ENCODE measurements at places on chromosomes 7 and 10. TPM values are rescaled to one million over a fixed set of nuclear protein-coding genes. Genes with fewer than 3 reads are reported as not detected.

DNA sequence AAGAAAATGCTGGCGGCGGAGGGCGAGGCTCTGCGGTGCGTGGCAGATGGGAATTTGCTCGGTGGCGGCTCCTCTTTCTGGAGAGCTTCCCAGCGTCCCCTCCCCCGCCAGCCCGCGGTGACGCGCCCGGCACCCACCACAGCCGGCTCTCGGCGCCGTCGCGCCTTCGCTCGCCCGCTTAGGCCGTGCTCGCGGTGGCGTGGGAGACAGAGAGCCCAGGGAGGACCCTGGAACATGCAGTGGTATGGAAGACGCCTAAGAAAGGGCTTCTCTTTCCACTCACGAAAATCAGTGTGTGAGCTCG lies 576 bp upstream of the CSGALNACT2 start:
- no peak for DNase-seq
- peaks cover 24% of the 10 kb centered on the region for H3K4me1 ChIP-seq
- peak overlapping the region; percentile 93 for H3K27ac ChIP-seq
- H3K4me3 ChIP-seq: peak overlapping the region; percentile 83
- H3K27me3 ChIP-seq: no peaks in the 10 kb centered on the region

- no peaks in the 10 kb centered on the region for H3K27me3 ChIP-seq
- no peak overlapping the region for H3K4me3 ChIP-seq
- no peak for DNase-seq
- peaks cover 4% of the 10 kb centered on the region for H3K36me3 ChIP-seq
Measured at GRCh38 chr10:98167191-98167590, 32.7 kb downstream of the R3HCC1L start.

GRCh38 chr10:77121829-77122228 lies 515.8 kb downstream of the KCNMA1 start:
- no peak overlapping the region for H3K4me3 ChIP-seq
- H3K4me1 ChIP-seq: no peaks in the 10 kb centered on the region
- no peaks in the 10 kb centered on the region for H3K27me3 ChIP-seq
- DNase-seq: no peak

DNA sequence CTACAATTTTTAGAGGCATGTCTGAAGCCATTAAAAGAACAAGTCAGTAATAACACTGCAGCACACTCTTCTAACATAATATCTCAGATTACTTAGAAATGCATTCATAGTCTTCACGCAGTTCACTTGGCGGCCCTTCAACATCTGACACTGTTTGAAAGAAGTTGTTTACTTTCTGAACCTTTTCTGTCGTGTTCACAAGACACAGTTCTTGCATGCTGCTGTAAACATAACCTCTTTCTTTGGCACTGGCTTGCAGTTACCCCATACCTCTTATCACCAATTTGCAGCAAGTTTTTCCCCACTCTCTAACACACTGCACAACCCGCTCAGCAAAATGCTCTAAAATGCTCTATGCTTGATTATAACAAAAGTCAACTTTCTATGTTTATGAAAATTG lies 12.0 kb downstream of the PIP4K2A start:
- peaks cover 45% of the 10 kb centered on the region for H3K4me1 ChIP-seq
- no peak overlapping the region for H3K27ac ChIP-seq
- no peaks in the 10 kb centered on the region for H3K36me3 ChIP-seq

DNA sequence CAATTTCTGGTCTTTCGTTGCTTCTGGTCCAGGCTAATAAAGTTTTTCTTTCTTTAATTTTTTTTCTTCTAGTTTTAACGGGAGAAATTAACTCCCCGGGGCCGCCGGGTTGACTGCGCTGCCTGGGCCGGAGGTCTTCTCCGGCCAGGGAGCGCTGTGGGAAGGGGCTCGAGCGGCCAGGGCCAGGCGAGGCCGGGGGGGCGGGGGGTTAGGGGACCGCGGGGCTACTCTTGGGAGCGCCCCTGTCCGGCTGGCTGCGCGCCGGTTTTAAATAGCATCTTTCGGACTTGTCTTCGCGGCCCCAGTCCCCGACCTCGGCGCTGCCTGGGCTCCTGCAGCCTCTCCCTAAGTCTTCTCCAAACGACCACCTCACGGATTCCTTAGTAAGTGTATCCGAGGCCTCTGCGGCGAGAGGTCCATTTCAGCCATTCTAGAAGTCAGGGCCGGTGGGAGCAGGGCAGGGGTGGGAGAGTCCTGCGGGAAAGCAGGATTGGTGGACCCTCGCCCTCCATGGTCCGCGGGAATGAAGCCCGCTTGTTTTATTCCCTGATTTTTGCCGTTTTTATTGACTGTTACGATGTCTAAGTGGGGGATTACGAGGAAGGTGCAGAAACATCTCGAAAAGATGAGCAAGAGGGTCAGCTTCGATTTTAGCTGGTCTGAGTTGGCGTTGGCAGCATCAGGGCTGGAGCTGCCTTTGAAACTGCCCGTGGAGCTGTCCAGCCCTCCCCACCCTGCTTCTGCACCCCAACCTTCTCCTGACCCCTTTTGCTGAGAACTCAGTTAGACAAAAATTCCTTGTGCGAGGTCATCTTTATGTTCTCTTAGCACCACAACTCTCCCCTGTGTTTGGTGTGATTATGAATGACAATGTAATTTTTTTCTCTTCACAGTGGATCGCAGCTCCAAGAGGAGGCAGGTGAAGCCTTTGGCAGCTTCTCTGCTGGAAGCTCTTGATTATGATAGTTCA lies 555 bp downstream of the PHF14 start:
- peaks cover 3% of the 10 kb centered on the region for H3K36me3 ChIP-seq
- H3K27ac ChIP-seq: peak overlapping the region; percentile 71
- peaks cover 20% of the 10 kb centered on the region for H3K4me1 ChIP-seq
- no peaks in the 10 kb centered on the region for H3K27me3 ChIP-seq
- H3K4me3 ChIP-seq: peak overlapping the region; percentile 90
- peak; percentile 4 for DNase-seq

DNA sequence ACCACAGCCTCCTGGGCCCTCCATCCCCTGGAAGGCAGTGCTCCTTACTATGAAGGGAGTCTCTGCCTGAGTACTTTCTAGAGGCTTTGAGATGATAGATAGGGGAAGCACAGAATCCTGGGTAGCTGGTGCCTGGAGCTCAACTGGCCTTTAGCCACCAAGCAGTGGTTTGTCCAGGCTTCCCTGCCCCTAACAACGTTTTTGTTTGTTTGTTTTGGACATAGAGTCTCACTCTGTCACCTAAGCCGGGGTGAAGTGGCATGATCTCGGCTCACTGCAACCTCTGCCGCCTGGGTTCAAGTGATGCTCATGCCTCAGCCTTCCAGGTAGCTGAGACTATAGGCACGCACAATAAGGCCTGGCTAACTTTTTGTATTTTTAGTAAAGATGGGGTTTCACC lies 289.4 kb downstream of the PLXNA4 start:
- no peaks in the 10 kb centered on the region for H3K27me3 ChIP-seq
- H3K4me3 ChIP-seq: no peak overlapping the region
- no peaks in the 10 kb centered on the region for H3K36me3 ChIP-seq
- no peak for DNase-seq
- H3K4me1 ChIP-seq: no peaks in the 10 kb centered on the region
- H3K27ac ChIP-seq: no peak overlapping the region

DNA sequence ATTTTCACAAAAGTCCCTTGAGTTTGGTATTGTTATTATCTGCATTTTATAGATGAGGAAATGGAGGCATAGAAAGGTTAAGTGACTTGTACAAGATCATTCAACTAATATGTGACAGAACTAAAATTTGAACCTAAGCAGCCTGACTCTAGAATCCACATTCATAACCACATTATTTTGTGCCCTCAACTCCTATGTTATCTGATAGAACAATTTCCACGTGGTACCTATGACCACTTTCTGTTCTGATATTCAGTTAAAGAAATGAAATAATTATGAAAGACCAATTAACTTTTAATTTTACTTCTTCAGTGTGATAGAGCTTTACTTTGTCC lies 17.5 kb downstream of the BCAP29 start:
- H3K4me1 ChIP-seq: no peaks in the 10 kb centered on the region
- no peaks in the 10 kb centered on the region for H3K27me3 ChIP-seq
- H3K36me3 ChIP-seq: no peaks in the 10 kb centered on the region
- no peak overlapping the region for H3K27ac ChIP-seq
- DNase-seq: no peak
- no peak overlapping the region for H3K4me3 ChIP-seq

DNA sequence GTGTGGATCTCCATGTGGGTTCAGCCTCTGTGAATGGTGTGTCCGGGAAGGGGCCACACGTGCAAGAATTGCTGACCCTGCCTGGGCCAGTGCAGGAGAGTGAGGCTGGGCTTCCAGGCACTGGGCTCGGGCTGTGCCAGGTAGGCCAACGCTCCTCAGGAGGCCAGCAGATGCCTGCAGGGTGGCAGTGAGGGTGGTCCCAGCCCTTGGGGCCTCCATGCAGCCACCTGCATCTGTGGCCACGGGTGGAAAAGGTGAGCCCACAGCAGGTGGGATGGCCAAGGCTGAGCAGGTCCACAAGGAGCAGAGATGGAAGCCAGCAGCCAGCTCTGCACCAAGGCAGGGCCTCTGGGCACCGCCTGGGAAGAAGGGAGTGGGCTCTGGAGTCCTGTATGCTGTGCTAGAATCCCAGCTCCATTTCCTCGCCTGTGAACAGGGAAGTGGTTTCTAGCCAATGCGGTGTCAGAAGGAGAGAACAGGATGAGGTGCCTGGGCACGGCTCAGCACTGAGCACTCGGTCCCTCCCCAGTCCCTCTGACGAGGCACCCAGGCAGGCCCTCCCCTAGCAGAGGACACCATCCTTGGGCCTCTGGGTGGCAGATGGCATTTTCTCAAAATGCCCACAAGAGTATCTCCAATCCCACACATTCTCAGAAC lies 31.1 kb upstream of the RET start:
- H3K27ac ChIP-seq: no peak overlapping the region
- H3K27me3 ChIP-seq: no peaks in the 10 kb centered on the region
- H3K4me3 ChIP-seq: no peak overlapping the region
- no peak for DNase-seq

- H3K4me3 ChIP-seq: no peak overlapping the region
- DNase-seq: no peak
- no peaks in the 10 kb centered on the region for H3K36me3 ChIP-seq
- H3K27ac ChIP-seq: no peak overlapping the region
- peaks cover 11% of the 10 kb centered on the region for H3K4me1 ChIP-seq
- H3K27me3 ChIP-seq: no peaks in the 10 kb centered on the region
Measured at GRCh38 chr7:7933915-7934526, 34.6 kb upstream of the GLCCI1 start.

GRCh38 chr7:157412021-157412443 lies 75.2 kb downstream of the DNAJB6 start:
- no peak overlapping the region for H3K4me3 ChIP-seq
- no peaks in the 10 kb centered on the region for H3K36me3 ChIP-seq

DNA sequence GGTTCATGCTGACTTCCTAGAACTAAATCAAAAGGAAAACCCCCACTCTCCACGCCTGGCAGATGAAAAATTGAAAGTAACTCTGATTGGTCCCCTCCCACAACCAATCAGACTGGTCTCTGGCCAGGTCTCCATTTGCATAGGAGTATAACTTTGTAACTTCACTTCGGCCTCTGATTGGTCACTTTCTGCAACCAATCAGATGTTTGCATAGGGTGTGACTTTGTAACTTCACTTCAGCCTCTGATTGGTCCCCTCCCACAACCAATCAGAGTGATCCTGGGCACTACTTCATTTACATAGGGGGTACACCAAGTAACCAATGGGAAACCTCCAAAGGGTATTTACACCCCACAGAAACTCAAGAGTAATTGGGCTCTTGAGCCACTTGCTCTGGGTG lies 306.6 kb upstream of the PFKP start:
- DNase-seq: no peak
- no peaks in the 10 kb centered on the region for H3K27me3 ChIP-seq
- H3K36me3 ChIP-seq: no peaks in the 10 kb centered on the region
- no peaks in the 10 kb centered on the region for H3K4me1 ChIP-seq
- no peak overlapping the region for H3K4me3 ChIP-seq

DNA sequence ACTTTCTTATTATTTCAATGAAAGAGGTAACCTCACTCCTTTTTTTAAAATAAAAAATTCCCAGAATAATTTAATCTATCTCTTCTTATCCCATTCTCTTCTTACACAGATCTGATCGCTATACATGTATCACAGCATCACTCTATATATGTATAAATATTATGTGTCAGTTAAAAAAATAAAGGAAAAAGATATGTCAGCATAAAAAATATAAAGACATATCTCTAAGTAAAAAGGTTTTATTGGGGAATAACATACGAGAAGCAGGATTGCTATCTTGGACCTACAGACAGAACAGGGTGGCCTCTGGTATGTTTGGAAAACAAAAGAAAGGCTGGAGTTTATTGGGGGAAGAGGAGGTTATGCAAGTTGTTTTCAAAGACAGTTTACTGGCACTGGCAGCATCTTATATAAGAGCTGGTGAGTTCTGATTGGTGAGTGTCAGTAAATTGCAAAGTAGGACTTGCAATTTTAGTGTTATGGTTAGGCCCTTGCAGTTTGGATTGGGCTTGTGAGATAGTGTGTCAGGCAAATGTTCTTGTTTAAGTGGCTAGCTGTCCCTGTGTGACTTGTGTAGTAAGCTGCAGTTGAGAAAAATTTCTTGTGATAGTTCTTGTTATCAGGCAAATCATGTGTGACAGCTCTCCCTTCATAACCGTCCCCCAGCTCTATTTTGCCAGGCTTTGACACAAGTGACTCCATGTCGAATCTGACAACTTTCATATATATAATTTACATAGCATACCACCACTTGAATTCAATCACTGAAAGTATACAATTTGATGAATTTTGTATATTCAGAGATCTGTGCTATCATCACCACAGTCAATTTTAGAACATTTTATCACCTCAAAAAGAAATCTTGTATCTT lies 118.2 kb downstream of the HBP1 start:
- no peak overlapping the region for H3K27ac ChIP-seq
- no peaks in the 10 kb centered on the region for H3K27me3 ChIP-seq
- no peaks in the 10 kb centered on the region for H3K36me3 ChIP-seq
- no peak overlapping the region for H3K4me3 ChIP-seq
- H3K4me1 ChIP-seq: no peaks in the 10 kb centered on the region

GRCh38 chr7:27115221-27116026 lies 12.9 kb upstream of the HOXA2 start:
- H3K27me3 ChIP-seq: no peaks in the 10 kb centered on the region
- DNase-seq: no peak
- no peak overlapping the region for H3K27ac ChIP-seq
- H3K4me1 ChIP-seq: no peaks in the 10 kb centered on the region

GRCh38 chr7:88226886-88227516 lies 7.2 kb upstream of the SRI start:
- H3K27ac ChIP-seq: no peak overlapping the region
- DNase-seq: no peak
- no peaks in the 10 kb centered on the region for H3K36me3 ChIP-seq
- H3K27me3 ChIP-seq: peaks cover 4% of the 10 kb centered on the region

- H3K27ac ChIP-seq: peak overlapping the region; percentile 32
- no peaks in the 10 kb centered on the region for H3K27me3 ChIP-seq
- no peak overlapping the region for H3K4me3 ChIP-seq
Measured at GRCh38 chr10:6103591-6103990, 14.8 kb downstream of the RBM17 start.

The KCTD7 gene
- total RNA-seq: 22.9 TPM

The CYP2W1 gene
- total RNA-seq: not detected

The PRPS1L1 gene
- not detected for total RNA-seq

The ASB15 gene
- total RNA-seq: not detected

The ABCB4 gene
- not detected for total RNA-seq

The ERVW-1 gene
- not detected for total RNA-seq

The GIMAP2 gene
- total RNA-seq: 80.3 TPM

The NAT16 gene
- not detected for total RNA-seq
